ENCODE measurements at places on chromosomes 3 and 15.

DNA sequence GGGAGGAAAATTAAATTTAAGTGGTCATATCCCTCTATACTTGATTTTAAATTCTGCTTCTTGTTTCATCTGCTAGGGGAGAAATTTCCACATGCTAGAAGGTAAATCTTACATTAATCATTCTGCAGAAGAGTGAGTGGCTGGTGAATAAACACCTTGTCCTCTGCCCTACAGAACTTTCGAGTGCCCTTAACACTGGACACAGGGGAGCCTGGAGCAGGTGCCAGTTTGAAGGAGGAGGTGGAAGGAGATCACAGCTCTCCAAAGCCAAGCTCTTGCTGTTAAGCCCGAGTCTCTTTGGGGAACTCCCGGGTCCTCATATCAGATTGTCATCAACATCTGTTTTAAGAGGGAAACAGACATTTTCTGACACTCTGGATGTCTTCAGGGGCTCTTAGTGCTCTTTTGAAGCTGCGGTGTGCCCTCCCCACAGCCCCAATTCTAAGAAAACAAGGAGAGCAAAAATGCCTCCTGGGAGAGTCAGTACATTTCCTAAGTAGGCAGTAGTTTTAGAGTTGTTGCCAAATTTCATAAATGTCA lies 31.3 kb downstream of the LAMP3 start:
- DNase-seq, result no peak

GRCh38 chr15:41546851-41547786 lies 3.1 kb upstream of the RPAP1 start:
- no peak for DNase-seq

DNA sequence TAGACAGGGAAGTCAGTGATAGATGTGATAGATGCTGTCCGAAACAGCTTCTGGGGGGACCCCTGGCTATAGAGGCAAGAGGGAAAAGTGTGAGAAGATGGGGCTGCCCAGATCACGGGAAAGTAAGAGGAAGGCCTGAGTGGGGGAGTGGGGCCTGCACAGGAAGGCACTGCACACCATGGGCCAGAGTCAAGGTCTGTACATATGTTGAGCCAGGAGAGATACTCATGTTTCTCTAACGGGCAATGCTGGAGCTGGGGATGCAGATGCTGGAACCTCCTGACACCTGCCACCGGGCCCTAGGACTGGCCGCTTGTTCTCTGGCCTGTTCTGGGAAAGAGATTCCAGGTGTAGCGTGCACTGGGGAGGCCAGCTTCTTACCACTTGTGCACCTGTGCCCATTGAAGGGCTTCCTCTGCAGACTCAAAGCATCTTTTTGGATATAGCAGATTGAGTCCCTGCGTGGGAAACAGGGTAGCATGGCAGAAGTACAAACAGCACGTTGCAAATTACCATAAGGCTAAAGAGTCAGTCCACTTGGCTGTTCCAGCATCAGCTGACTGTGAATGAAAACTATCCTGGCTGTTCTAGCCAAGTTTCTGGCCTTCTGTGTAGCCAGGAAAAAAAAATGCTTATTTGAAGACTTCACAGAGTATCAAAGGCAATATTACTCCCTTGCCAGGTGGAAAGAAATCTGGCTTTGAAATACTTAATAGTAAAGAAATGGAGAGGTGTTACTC lies 77.1 kb upstream of the GSK3B start:
- DNase-seq, result no peak

- no peak for DNase-seq
Measured at GRCh38 chr15:58407778-58408177, 24.0 kb upstream of the LIPC start.

DNA sequence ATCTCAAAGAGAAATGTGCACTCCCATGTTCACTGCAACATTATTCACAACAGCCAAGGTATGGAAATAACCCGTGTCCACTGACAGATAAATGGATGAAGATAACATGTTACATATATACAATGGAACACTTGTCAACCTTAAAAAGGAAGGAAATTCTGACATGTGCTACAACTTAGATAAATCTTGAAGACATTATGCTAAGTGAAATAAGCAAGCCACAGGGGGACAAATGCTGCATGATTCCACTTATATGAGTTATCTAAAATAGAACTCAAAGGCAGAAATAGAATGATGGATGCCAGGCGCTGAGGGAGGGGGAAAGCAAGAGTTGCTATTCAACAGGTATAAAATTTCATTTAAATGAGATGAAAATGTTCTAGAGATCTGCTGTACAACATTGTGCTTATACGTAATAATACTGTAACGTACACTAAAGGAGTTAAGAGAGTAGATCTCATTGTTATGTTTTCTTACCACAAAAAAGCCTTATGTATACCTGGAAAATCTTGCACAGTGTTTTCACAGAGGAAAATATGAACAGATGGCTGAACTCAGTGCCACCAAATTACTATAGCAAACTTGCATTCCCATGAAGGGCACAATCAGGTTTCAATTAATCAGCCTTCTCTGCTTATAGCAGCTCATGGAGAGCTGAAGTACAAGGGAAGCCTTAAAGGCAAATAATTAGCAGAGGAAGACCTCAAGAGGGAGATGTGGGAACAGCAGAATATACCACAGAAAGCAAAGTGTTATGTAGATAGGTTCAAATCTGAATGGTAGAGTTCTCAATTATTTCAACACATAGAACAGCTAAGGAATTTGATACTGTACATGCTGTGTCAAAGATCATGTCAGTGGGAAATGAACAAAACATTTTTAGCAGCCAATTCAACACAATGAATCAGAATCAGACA lies 8.1 kb upstream of the VPS39 start:
- DNase-seq, result no peak

DNA sequence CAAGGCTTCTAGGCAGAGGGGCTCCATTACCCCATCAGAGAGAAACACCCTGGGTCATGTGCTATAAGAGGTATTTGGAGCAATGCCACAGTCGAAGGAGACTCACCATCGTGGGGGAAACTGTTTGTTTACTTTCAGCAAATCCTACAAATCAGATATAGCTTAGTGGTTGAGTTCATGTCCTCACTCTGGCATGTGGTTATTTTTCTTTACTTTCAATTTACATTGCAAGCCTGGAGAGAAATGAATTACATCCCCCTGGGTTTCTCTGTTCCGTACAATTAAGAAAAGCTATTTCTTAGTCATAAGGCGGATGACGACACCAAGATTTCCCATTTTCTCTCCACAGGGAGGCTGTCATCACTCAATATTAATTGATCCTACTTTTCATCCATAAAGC lies 36.9 kb downstream of the RFTN1 start:
- no peak for DNase-seq

GRCh38 chr3:2465842-2466241 lies 367.2 kb downstream of the CNTN4 start:
- DNase-seq, result no peak

DNA sequence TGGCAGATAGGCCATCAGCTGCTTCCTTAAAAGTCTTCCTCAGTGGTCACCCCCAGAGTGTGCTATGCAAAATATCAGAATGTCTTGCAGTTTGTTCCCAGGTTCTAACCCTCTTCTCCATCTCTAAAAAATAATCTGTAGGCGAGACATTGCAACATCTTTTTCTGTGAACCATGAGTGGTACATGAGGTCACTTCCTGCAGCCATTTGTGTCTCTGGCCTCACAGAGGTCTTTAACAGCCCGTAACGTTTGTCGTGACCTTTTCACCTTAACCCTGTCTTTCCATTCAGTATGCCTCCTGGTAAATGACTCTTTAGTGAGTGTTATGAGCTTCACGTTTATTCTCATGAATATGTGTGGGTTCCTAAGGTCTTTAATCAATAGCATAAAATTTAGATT lies 145.4 kb downstream of the KLHL25 start:
- DNase-seq, result no peak

- DNase-seq, result no peak
Measured at GRCh38 chr3:29281344-29282241, 722 bp downstream of the RBMS3 start.

- peak; percentile 79 for DNase-seq
Measured at GRCh38 chr15:90191794-90192509, 9.2 kb upstream of the SEMA4B start.

DNA sequence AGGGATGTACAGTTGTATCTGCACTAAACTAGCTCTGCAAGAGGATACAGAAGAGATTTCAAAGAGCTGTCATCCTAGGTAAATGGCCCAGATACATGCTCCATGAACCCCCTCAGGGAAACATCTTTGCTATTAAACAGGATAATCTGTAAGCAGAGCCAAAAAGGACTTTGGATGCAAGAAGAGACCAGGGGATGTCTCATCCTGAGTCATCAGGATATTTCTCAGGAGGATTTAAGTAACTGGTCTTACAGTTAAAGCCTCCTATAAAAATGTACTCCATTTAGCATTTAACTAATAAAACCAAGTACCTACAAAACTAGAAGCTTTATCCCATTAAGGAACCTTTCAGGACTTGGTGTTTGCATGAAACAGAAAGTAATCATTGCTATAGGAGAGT lies 48.2 kb upstream of the PHLDB2 start:
- DNase-seq, result no peak

DNA sequence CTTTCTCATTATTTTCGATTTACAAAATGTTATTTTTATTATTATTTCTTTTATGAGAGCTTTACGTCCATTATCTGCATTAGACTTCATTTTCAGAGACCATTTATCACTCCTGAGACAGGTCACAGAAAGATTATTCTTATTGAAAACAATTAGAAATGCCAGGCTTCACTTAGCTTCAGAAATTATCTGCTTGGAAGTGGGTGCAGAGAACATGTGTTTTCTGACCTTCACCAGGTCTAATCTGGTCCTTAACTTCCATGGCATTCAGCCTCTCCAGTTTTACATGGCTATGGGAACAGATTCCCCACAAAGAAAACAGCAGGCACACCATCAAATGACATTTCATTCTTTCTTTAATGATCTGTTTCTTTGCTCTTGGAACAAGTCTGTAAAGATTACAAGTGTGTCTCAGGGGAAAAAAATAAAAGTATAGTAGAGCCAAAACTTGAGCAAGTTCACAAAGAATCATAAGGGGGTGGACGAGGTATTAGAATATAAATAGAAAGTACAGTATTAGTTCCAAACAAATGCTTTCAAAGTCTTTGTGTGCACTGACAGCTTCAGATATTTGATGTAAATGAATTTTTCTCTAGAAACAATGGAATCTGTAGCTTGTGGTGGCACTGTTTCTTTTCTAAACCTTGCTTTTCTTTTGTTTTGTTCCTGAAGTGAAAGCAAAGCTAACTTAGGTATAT lies 294.2 kb upstream of the MEIS2 start:
- DNase-seq, result no peak

Measured in thymus (tissue), 14 donors.